ENCODE measurements at places on chromosomes 7 and 10.

DNA sequence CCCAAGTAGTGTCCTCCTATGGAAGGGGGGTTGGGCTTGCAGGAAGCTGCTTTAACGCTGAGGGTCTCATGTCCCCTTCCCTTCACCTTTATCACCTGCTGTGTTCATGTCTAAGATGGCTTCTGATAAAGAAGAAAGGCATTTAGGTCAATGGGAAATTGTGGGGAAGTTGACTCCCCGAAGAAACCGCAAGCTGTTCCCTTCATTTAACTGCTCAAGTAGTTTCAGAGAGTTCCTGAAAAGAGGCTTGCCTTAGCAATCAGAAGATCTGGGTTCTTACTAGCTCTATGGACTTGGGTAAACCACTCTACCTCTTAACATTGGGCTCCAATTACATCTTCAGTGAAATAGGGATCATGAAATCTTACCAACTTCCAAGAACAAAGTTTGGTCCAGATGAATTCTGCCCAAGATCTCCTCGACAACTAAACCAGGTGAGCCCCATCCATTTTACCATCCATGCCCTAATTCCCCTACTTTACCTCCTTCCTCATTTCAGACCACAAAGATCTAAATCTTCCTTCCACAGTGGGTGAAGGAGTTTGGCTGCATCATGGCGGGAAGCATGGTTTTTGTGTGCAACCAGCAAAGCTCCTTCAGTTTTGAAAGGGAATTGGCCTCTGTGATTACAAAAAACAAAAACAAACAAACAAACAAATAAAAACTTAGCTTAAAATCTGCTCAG, 30.4 kb upstream of the UCN3 start:
- DNase-seq, result no peak

DNA sequence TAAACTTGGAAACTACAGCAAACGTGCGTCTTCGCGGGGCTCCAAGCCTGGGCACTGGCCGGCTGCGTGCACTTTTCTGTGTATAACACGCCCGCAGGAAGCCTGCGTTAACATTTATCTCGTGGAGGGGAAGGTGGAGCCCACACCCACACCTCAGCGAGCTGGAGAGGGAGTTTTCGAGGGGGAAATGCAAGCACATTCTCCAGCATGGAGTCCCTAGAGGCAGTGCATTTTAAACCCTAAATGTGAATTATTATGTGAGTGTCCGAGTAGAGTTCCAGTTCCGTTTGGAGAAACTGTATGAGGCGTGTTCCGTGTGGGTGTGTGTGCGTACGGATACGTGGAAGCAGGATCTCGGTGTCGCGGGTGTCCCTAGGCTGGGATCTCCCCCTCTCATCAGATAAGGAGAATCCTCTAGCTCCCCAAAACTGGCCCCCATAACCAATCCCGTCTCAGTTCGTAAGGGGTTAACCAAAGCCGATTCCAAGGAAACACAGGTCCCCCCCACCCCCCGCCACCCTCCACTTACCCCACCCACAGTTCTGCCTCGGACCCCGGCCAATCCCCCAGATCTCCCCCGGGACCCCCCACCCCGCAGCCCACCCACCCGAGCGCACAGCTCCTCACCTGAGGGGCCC, 403 bp downstream of the CDK6 start:
- DNase-seq, result no peak

- no peak for DNase-seq
Measured at GRCh38 chr7:86645676-86646276, 2.1 kb downstream of the GRM3 start.

- no peak for DNase-seq
Measured at GRCh38 chr7:1897076-1897860, 227.2 kb downstream of the ELFN1 start.

DNA sequence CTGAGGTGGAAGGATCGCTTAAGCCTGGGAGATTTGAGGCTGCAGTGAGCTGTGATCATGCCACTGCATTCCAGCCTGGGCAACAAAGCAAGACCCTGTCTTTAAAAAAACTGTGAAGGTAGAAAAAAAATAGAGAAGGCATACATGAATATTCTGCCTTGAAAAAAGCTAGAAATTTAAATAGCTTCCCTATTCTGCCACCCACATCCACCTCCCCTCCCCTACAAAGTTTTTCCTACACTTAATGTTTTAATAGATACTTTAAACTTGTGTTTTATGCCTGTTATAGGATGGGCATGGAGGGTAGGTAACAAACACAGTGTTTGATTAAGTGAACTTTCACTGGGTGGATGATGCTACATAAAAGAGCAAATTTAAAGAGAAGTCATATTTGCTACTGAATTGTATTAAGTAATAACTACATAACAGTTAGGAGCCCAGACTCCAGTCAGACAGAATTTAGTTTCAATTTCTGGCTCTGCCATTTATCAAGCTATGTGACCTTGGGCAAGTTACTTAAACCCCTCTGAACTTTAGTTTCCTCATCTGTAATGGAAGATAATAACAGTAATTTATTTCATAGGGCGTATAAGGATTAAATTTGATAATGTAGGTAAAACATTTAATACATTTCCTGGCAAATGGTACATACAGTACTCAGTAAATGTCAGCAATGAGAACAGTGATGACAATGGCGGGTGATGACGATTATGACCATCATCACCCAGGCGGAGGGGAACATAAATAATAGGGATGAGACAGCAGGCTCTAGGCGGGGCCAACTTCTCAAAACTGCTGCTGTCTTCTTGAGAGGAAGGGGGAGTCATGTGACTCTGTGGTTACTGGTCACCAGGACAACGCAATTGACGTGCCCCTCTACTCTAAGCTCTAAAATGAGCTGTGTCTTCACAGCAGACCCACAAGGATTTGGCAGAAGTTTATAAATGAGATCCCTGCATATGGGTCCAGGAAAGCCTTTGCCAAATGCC, 15.8 kb downstream of the DNMBP start:
- DNase-seq, result peak; percentile 53

GRCh38 chr10:95742485-95742884, 13.5 kb upstream of the ENTPD1 start:
- no peak for DNase-seq

GRCh38 chr7:101538596-101539459, 90.3 kb downstream of the MYL10 start:
- no peak for DNase-seq

DNA sequence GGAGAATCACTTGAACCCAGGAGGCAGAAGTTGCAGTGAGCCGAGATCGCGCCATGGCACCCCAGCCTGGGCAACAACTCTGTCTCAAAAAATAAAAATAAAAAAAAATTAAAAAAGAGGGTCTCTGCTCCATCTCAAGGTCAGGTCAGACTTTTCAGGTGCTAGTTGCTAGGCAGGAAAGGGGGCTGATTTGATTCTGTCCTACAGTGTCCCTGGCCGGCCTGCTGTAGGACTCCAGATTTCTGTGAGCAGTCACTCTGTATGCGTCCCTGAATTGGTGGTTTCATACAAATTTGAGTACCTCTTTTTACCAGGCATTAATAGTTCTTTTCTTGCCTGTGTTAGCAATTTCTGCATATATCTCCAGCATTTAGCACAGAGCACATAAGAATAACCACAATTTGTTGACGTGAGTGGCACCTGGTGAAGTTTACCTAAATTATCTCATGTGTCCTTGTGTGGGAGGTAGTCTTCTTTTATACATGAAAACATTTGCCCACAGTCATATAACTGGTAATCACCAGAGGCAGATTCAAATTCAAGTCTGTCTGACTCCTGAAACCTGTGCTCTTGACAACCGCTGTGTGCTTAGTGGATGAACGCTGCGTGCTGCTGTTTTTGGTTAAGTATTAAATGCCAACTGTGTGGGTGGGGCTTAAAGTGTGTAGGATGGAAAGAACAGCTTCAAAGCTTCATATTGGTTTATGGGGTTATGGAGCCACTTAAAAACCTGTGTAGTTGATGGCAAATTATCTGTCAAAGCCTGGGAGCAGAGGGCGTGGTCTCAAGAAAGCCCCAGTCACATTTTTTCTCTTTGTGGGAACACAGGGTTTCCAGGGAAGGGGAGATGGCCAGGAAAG, 3.2 kb upstream of the ZNF775 start:
- no peak for DNase-seq

- no peak for DNase-seq
Measured at GRCh38 chr10:68067029-68067428, 8.1 kb downstream of the HERC4 start.
